Esophagus muscularis mucosa (tissue), 4 donors: ENCODE measurements at places on chromosomes 7 and 10. TPM values are rescaled to one million over a fixed set of nuclear protein-coding genes. Genes with fewer than 3 reads are reported as not detected.

SRGN gene
- total RNA-seq = 90.7 TPM

ABHD11 gene
- 6.1 TPM for total RNA-seq

- no peak for DNase-seq
These were observed 42.1 kb upstream of the DNAAF5 start for GRCh38 chr7:684416-684815.

- no peak for DNase-seq
These were observed 2.1 kb downstream of the AVPI1 start for GRCh38 chr10:97684866-97685394.

CYP2E1 gene
- total RNA-seq = 0.83 TPM

MSMB gene
- not detected for total RNA-seq

DNA sequence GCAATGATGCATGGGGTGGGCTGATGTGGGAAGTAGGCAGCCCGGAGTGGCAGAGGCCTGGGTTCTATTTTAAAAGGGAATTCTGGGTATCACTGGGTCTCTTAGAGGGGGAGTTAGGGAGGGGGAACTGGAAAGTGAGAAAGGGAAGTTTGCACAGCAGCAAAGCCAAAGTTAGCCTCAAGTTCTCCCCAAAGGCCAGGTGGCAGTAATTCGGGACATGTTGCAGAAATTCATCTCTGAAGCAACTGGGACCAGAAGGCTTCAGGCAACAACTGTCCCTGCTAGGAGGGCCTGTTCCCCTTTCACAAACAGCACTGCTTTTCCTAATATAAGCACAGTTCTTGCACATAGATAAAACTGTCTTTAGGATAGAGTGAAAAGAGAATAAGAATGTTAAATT lies 67.4 kb downstream of the NOD1 start:
- peak; percentile 62 for DNase-seq

DNA sequence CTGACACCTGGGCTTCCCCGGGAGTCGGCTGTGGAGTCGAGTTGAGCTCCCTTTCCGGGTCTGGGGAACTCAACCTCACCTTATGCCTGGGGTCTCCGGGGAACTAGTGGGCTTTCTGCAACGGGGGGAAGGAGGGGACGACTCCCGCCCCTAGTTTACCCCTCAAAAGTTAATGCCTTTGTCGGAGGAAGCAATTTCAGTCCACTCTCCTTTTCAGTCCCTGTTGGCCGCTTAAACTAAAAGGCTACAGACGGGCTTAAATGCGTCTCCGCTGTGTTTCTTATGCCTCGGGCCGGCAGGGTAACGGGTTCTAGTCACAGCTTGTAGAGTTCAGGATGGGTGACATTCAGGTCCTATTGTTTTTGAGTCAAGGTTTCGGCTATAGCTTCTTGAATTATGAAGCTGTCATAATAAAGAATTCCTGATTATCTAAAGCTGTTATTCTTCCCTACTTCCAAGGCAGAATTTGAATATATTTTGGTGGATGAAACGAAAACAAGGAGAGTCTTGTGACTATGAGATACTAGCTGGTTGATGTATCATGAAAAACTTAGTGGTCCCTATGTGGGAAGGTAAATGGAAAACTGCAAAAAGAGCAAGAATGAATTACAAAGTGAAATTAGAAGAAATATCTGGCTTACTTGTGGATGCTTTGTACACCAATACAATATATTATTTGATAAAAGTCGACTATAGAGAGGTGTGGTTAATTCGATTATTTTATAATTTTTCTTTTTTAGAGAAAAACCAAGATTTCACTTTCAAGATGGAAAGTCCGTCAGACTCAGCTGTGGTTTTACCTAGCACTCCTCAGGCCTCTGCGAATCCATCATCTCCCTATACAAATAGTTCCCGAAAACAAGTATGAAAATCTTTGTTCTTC lies 495 bp downstream of the SFR1 start:
- DNase-seq = no peak

CAPZA2 gene
- total RNA-seq = 205 TPM

DNA sequence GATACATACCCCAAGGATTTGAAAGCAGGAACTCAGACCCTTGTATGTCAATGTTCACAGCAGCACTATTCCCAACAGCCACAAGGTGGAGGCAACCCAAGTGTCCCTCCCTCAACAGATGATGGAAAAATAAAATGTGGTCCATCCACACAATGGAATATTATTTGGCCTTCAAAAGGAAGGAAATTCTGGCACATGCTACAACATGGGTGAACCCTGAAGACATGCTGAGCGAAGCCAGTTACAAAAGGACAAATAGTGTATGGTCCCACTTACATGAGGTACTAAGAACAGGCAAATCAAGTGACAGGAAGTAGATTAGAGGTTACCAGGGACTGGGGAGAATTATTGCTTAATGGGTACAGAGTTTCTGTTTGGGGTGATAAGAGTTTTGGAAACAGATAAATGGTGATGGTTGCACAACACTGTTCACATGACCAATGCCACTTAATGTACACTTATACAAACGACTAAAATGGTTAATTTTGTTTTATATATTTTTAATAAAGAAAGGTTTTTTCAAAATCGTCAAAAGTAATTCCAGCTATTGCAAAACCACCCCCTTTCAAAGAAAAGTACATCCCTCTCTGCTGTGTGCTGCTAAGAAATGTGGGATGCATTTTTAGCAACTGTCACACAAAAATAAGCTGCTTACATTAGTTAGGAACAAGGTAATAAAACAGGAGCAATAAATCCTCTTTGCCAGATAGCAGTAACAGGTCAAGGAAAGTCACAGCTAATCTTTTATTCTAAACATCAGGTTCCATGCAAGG lies 85.7 kb downstream of the GRB10 start:
- DNase-seq = no peak

- no peak for DNase-seq
These were observed 75.9 kb upstream of the SLF2 start for GRCh38 chr10:100836891-100837290.

DNA sequence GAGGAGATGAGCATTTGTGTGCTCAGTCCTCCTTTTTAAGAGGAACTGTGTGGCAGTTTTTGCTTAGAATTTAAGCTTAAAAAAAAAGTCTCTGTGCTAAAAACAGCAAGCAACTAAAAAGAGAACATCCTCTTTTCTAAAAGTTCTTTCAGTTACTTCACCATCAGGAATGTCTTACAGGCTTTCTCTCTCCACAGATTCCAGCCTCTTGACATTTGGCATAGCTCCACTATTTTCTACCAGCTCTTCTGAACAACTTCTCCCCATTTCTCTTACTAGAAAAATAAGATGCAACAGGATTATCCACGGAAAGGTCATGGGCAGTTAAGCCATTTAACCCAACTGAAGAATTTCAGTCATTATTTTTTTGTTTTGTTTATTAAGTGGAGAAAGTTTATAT lies 13.2 kb downstream of the PCLO start:
- DNase-seq = no peak

DNA sequence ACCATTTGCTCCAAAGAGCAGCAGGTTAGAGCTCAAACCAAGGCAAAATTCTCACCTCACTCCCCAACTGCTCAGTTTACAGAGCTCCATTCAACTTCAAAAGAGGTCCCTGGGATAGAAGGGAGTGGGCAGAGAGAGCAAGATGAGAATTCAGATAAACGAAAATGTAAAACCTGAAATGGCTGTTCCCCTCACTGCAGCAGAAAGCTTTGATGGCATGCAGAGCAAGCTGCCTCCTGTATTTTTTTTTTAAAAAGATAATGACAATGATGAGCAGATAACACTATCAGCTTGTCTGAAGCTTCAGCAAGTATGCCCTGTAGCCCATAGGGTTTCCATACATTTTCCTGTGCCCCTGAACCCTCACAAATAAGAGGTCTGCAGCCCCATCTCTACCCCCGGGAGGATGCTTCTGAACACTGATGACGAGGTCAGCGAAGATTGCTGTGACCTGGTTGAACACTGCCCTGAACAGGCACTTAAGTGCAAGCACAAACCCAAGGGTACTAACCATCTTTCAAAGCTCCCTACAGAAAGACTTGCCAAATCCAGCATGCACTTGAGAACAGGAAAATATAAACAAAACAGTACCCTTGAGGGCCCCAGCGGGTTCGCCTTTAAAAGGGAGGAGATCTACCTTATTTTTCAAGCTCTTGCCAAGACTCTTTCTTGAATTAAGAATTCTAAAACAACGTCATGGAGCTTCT lies 81.3 kb downstream of the GLI3 start:
- no peak for DNase-seq

DNA sequence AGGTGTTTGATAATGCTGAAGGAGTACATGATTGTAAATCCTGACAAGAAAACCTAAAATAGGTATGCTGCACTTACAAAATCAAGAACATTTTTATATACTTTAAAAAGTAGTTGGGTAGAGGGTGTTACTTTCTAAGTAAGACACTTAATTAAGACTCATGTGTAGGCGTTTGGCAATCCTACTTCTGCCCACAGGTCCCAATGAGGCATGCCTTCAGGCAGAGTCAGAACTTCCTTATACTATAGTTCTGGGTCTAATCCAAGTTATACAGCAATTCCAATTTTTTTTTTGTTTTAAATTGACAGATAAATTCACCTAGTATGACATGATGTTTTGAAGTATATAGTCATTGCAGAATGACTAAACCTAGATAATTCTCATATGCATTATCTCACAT lies 1188.5 kb upstream of the PHF14 start:
- no peak for DNase-seq

ARHGEF5 gene
- total RNA-seq = 11.8 TPM

CCDC172 gene
- not detected for total RNA-seq

GIMAP8 gene
- 7.1 TPM for total RNA-seq

MTPN gene
- total RNA-seq = 70.8 TPM
